AG10803 (cell line): ENCODE measurements at places on chromosomes 3 and 15.

- no peak for DNase-seq
Observed at GRCh38 chr3:109356442-109357155, 19.3 kb upstream of the DPPA4 start.

GRCh38 chr3:104974316-104974715 is 392.4 kb upstream of the ALCAM start:
- no peak for DNase-seq

- DNase-seq = peak; percentile 88
Observed at GRCh38 chr15:45549541-45550220, 27.1 kb upstream of the SLC30A4 start.

- no peak for DNase-seq
Observed at GRCh38 chr3:43015991-43016865, 37.1 kb downstream of the GASK1A start.
